GM04504 (cell line): ENCODE measurements at places on chromosomes 1 and 21.

DNA sequence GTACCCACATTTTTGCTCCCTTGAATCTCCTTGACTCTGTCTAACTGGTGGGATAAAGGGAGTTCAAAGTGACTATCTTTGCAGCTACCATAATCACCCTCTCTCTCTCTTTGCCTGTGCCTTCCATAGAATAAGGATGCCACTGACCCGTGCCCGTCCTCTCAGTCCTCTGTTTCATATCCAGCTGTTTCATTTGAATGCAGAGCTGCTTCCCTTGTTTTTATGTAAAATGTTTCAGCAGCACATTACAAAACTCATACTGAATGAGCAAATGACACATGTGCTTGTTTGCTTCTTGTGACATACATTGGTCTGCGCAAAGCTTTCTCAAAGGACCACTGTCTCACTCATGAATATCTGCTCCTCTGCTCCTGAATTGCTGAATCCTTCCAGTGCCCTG, 38.4 kb downstream of the CDC42 start:
- no peak for DNase-seq

DNA sequence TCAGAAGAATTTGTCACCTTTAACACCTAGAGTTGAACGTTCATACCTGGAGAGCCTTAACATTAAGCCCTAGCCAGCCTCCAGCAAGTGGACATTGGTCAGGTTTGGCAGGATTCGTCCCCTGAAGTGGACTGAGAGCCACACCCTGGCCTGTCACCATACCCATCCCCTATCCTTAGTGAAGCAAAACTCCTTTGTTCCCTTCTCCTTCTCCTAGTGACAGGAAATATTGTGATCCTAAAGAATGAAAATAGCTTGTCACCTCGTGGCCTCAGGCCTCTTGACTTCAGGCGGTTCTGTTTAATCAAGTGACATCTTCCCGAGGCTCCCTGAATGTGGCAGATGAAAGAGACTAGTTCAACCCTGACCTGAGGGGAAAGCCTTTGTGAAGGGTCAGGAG, 52.3 kb downstream of the UBE4B start:
- DNase-seq = no peak

DNA sequence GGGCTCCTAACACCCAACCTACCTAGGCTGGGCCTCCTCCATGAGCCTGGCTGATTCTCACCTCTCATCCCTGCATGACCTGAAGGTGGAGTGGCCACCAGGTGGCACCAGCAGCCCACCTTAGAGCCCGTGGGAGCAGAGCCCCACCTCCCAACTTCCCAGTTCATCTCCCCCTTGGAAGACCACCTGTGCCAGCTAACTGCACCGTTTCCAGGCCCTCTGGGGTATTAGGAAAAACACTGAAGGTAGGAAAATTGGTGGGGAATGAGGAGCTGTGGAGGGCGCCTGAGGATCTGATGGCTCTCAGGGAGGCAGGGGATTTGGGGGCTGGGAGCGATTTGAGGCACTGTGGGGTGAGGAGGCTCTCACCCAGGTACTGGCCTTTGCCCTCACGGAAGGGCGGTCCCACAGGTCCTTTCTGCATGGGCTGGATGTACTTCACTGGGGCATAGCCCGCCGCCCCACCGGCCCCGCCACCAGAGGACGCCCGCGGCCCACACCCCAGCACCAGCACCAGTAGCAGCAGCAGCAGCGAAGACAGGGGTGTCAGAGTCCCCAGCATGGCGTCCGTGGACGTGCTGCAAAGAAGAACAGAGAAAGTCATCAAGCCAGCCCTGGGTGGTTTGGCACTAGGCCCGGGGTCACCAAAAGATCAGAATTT, 11.1 kb downstream of the ADPRS start:
- no peak for DNase-seq

DNA sequence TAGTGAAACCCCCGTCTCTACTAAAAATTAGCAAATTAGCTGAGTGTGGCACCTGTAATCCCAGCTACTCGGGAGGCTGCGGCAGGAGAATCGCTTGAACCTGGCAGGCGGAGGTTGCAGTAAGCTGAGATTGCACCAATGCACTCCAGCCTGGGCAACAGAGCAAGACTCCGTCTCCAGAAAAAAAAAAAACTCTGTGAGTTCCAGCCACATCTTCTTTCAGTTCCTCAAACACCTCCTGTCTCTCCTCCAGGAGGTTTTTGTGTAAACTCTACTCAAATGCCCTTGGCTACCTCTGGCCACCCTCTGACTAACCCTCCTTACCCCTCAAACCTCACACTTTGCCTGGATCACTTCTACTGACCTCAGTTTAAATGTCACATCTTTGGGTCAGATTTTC, 38.1 kb downstream of the RCSD1 start:
- no peak for DNase-seq

GRCh38 chr1:209527993-209528717, 55.4 kb upstream of the CAMK1G start:
- DNase-seq = no peak

- DNase-seq = no peak
Measured at GRCh38 chr1:219446288-219446687, 166.6 kb downstream of the ZC3H11B start.

- DNase-seq = no peak
Measured at GRCh38 chr21:15935530-15935929, 205.7 kb downstream of the USP25 start.

DNA sequence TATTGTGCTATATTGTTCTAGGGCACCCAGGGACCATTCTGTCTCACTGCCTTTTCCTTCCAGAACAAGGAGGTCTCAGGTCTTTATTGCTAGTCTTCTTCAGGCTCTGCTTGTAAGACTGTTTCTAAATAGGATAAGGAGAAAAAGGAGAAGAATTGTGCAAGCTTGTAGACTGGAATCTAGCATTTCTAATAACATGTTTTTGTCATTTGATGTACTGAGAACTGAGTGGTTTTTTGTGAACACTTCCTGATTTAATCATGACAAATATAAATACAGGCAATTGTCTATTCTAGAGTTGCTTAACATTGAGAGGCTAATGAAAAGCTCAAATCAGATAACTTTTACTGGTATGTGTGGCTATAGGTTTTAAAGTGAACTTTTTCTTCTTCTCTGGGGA, 77.6 kb downstream of the CLIC4 start:
- DNase-seq = no peak

DNA sequence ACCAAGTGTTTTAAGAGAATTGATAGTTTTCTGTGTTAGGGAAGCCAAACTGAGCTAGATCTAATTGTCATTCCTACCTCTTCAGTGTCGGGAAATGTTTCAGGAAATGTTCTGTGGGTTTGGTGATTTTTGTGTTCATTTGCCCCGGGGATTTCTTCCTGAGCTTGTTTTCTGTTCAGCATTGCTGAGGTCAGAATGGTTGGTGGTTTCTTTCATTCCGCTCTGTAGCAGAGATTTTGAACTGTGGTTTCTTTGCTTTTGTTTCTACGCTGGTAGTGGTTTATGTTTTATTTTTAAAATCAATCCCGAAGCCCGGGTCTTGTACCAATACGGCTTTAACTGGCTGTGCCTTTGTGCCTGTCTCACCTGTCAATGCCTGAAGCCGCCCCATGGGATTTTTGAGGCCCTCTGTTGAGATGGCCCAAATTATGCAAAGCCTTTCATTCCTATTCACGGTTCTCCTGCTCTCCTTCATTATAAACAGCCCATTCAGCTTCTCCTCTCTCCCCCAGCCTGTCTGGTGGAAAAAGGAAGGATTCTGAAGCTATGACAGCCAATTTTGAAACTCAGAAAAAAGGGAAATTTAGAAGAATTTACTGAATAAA, 417.2 kb upstream of the KAZN start:
- no peak for DNase-seq

GRCh38 chr1:52632732-52633290, at the start of gene SHISAL2A:
Gene SHISAL2A, plus strand, starts transcription at chr1:52633168. Its CDS starts 326 bp downstream, at chr1:52633494.
- no peak for DNase-seq

DNA sequence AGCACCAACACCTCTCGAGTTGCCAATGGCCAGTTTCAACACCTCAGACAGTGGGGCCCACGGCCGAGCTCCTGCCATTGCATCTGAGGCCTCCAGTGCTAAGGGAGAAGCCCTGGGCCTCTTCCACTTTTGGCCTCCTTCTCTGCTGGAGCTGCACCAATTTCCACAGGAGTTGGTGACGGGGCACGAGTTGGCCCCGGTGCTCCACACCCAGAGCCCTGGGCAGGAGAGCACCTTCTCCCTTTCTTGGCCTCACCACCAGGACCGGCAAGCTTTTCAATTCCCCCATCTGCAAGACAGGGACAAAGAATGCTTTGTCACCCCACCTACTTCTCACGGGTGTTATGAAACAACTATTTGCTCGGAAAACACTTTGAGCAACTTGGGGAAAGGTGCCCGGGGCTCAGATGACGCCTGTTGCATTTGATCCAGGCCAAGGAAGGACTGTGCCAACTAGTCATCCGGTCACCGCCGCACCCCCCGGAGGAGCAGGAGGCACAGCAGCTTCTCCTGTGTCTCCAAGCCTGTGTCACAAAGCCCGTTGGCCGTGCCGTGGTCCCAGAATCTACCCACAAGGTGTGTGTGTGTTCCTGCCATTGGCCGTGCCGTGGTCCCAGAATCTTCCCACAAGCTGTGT, 55.2 kb downstream of the TOMM20 start:
- no peak for DNase-seq

DNA sequence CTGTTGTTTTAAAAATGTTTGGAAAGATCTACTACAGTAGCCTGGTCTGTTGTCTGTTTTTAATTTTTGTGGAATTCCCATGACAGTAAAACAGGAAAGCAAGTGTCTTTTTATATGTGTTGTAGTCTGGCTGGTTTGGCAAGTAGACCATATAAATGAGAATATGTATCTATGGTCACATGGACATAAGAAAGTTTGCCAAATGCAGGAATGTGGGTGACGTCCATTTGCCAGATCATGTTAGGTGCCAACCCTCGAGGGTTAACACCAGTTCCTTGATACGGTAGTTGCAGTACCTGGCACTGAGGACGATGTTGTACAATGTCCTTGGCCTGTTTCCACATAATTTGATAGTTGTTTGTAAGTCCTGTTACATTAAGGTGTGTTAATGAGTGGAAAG, 6.2 kb downstream of the DAP3 start:
- no peak for DNase-seq

DNA sequence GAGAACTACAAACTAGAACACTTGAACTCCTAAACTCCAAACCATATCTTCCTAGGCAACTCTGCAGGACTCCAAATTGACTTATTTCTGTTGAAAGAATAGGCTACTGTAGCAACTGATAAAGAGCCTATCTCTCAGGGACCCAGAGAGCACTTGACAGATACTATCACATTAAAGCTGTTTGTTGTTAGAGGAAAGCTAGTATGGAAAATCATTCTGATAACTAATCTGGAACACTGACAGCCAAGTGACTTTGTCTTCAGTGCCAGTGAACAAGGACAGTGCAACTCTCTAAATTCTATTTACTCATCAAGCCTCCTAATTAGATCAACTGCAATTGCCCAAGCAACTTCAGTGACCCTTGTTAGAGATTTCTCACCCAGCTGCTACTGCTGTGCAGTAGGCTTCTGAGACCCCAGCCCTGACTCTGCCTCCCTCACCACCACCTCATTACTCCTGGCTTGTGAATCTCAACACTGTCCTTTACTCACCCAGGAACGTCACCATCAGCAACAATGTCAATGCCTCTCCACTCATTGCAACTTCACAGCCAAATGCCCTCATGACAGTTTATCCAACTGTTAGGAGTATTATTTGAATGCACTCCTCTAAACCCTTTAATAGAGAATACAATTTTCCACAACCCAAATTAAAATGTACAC, 7.4 kb upstream of the RGS13 start:
- DNase-seq = no peak

DNA sequence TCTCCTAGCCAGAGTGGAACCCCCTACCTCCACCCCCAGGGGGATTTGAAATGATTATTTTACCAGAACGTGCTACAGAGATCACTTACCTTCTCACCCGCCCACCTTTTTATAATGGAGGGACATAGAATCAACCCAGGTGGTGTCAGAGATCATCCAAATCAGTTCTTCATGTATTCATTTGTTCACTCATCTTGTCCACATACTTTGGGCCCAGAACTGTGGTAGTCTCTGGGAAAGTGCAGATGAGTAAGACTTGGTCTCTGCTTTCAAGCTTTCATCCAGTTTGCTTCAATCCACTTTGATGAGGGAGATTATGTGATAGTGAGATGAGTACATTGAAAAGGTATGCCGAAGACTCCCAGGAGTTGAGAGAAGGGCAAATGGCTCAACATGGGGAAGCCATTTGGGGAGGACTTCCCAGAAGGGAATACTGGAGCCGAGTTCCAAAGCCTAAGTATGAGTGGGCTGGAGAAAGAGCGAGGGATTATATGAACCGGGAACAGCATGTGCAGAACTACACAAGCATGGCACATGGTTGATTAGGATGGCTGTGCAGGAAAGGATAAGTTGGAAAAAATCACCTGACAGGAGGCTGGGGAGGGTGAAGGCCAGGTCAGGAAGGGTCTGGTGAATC, 1.9 kb downstream of the FGGY start:
- DNase-seq = no peak

GRCh38 chr1:36652011-36652410, 169.3 kb upstream of the CSF3R start:
- DNase-seq = no peak

DNA sequence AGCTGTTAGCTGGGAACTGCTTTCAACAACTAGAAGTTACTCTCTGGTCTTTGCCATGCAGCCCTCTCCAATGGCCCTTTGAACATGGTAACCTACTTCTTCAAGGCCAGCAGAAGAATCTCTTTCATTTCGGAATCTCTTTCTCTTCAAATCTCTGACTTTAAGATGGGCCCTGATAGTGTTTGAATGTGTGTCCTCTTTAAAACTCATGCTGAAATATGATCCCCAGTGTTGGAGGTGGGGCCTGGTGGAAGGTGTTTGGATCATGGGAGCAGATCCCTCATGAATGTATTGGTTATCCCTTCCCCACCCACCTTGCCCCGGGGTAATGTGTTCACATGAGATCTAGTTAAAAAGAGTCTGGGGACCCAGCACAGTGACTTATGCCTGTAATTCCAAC, 54.5 kb upstream of the SOX13 start:
- no peak for DNase-seq

- DNase-seq = no peak
Measured at GRCh38 chr1:46030074-46030870, 102.2 kb downstream of the PIK3R3 start.

DNA sequence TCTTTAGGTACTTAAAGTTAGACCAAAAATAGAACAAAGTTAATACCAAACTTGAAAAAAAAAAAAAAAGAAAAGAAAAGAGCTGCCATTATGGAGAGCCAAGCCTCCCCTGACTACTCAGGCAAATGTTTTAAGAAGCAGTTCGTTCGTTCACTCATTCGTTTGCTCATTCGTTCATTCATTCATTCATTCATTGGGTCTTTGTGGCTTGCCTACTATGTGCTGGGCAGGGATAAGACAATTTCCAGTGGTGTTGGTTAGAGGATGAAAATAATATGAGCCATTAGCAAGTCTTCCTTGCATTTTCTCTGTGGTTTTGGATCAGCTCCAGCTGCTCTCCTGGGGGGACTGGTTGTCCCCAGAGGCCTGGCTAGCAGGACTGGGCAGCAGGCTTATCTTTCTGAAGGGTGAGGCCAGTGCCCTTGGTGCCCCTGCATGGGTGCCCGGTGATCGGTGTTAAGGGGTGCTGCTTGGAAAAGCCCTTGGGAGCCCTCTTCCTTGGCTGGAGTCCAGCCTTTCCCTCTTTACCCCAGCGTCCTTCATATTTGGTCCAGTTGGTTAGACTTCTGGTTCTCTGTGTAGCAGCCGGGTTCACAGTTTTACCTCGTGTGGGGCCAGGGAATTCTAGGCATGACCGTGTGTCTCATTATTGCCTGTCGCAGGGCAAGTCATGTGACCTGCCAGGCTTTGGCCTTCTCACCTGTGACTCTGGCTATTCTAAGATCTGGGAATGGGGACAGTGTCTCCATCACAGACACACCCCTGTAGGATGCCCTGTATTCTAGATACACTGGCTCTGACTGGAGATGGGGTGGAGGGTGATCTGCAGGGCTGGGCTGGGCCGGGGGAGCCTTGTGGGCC, 32.8 kb downstream of the LHX4 start:
- no peak for DNase-seq

- no peak for DNase-seq
Measured at GRCh38 chr1:173717238-173717637, 2.5 kb downstream of the KLHL20 start.
